ENCODE measurements at places on chromosomes 1 and 21.

DNA sequence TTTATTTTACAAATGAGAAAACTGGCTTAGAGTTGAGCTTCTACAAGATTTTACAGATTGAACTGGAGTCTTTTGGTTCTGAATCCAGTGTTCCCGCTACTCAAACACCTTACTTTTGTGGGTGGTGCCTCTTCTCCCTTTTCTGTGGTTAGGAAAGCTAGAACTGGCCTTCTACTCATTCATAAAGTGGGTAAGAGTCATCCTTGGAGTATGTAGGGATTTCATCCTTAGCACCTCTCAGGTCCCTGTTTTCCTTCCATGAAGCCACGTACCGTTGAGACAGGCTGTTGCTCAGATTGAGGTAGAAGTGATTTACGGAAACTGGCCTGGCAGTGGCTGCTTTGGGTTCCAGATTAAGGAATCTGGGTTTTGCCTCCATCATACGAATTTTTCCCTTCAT, 35.8 kb downstream of the WNT4 start:
- no peak for DNase-seq

DNA sequence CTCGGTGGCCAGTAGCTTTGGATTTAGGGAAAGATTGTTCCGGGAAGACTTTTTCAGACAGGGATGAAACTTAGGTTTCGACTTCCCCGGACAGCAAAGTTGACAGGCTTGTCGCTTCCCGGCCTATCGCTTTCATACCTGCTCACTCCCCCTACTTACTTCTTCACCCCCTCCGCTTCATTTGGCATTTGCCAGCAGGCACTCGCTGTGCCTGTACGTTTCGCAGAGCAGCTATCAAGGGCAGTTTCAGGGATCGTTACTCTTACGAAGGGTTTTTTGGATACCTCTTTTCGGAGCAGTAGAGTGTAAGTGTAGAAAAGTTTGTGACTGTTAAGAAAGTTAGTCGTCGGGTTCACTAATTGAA, 393 bp downstream of the BLZF1 start:
- no peak for DNase-seq

- no peak for DNase-seq
These were observed 95.9 kb upstream of the CCDC190 start for GRCh38 chr1:162956922-162957321.

DNA sequence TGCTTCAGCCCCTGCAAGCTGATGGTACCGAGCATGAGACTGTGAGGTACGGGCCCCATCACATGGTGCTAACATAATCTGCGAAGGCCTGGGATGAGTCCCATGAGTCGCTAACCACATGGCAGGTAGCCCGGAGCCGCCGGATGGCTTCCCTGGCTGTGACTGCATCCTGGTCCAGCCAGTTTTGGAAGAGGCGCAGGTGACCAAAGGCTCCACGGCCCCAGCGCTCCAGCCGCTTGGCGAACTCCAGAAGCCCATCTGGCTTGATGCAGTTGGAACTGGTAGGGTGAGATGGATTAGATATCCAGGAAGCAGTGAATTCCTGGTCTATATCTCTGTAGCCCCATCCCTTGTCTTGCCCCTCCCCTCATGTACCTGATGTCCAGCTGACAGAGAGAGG, 24.6 kb downstream of the LRRC41 start:
- no peak for DNase-seq

DNA sequence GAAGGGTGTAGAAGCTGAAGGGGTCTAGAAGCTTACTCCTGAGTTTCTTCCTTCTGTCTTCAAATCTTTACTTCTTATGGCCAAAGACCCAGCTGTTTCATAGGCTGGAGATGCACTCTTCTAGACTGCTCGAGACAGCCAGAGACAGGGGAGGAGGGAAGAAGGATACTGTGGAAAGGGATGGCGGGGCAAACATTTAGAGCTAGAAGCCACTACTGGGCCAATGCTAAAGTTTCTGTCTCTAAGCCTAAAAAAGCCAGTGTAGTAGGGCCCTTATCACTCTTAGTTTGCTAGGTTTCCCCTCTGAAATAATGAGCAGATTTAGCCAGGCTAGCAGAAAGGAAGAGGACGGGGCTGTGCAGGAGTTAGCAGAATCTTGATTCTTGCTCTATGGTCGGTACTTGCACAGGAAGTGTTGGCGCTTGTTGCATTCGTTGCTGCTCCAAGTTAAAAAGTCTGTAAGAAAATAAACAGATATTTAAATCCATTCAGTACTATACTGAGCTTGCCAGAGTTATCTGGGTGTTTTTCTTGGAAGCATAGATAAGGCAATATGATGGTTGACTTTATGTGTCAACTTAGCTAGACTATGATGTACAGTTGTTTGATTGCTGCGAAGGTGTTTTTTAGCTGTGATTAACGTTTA, 16.9 kb downstream of the REG4 start:
- DNase-seq, result no peak

DNA sequence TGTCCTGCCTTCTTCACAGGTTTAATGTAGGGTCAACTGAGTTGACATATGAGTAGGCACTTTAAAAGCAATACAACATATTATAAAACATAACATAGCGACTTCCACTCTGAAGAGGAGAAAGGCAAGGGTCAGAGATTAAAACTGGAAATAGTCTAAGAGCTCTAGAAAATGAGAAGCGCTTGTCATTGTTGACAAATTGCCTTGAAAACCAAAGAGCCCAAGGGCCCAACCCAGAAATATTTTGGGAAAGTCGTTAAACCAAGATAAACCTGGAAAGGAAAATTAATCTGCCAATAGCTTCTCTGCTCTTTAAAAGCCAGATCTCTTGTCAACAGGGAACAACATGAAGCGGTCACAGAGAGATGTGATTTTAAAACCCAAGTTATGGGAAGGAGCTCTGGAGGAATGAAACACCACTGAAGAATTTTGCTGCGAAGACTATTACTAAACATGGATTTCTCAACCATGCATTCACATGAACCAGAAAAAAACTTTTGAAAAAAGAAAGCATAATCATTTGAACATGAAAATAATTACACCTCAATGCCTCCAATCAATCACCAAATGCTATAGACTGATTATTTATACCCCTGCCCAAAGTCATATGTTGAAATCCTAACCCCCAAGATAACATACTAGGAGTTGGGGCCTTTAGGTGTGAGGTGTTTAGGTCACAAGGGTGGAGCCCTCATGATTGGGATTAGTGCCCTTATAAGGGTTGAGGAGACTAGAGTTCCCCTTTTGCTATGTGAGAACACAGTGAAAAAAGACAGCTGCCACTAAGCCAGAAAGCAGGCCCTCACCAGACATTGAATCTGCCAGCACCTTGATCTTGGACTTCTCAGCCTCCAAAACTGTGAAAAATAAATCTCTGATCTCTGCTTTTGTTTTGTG, 33.0 kb upstream of the MTF1 start:
- no peak for DNase-seq

- DNase-seq, result no peak
These were observed 17.3 kb downstream of the RIMS3 start for GRCh38 chr1:40648200-40648599.

DNA sequence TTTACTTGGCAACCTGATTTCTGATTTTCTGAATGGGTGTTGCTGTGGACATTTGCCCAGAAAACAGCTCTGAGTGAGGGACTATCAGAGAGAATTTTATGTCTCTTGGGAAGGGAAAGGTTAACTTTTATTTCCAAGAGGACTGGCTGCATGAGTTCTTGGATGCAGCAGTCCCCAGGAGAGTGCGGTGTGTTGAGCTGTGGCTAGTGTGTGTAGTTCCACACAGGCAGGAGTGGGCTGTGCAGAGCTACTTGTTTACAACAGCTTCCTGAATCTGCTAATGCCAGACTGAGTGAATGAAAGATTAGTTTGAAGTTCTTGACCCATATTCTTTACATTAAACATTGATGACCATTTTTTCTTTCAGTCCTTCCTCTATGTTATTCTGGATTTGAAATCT, 41.0 kb upstream of the APOBEC4 start:
- no peak for DNase-seq

GRCh38 chr1:18201997-18202719, 94.6 kb downstream of the IGSF21 start:
- DNase-seq, result no peak

DNA sequence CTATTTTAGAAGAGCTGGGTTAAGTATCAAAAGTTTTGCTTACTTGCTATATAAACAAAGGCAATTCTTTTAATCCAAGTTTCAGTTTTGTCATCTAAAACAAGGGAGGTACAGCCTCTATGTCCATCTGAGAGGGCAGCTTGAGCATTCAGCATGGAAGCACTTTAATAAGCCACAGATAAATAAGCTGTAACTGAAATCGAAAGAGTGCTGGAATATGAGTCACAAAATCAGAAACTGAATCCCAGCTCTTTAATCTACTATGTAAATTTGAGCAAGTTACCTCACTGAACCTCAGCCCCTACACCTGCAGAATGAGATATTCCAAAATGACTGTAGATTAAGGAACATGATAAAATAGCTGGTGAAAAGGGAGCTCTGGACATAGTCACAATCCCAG, 80.0 kb upstream of the HP1BP3 start:
- DNase-seq, result no peak

GRCh38 chr1:159341736-159342135, 39.6 kb downstream of the FCER1A start:
- no peak for DNase-seq

DNA sequence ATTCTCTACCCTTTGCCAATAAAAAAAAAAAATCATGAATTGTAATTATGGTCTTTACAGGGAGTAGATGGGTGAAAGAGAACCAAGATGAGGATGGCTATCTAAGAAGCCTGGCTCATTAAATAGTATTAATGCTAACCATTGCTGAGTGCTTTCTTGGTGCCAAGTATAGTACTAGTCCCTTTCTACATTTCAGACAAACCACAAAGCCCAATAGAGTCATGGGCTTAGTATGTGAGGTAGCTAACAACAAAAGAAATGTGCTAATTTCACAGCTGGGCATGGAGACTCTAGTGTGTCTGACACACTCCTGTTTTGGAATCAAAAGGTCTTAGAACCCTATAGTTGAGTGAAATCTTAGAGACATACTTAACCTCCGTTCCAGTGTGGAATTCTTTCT, 84.5 kb upstream of the ESRRG start:
- DNase-seq, result no peak

DNA sequence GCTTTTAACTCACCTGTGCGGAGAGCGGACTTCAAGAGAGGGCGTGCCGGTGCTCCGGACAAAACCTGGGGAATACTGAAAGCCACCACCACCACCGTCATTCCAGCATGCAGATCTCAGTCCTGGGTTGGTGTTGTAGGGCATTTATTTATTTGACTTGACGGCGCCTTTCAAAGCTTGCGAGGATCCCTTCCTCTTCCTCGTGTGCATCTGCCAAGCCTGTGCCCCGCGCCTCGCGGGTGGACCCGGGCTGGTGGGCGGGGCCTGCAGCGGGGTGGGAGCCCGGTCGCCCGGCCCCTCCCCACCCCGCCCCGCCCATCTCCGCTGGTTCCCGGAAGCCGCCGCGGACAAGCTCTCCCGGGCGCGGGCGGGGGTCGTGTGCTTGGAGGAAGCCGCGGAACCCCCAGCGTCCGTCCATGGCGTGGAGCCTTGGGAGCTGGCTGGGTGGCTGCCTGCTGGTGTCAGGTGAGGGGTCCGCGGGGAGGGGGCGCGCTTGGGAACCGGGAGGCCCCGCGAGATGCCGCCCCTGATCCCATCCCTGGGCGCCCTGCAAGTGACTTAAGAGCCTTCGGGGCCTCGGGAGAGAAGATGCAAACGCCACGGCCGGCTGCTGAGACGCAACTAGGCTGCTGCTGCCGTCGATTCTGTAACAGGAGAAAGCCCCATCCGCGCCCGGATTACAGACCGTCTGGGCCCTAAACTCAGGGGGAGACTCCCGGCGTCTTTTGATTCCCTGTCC, at the start of gene IL10RB:
Gene IL10RB, plus strand, starts transcription at position 318 of the 739 bp plus-strand sequence. Its CDS starts 99 bp downstream, at position 417.
- no peak for DNase-seq

GRCh38 chr1:59833991-59834390, 19.2 kb downstream of the HOOK1 start:
- DNase-seq, result no peak

- no peak for DNase-seq
These were observed 30.8 kb downstream of the POU2F1 start for GRCh38 chr1:167251472-167251871.

- DNase-seq, result no peak
These were observed 74.8 kb downstream of the HLCS start for GRCh38 chr21:36891692-36892091.

- no peak for DNase-seq
These were observed 21.2 kb downstream of the SLC30A10 start for GRCh38 chr1:219906924-219907771.

DNA sequence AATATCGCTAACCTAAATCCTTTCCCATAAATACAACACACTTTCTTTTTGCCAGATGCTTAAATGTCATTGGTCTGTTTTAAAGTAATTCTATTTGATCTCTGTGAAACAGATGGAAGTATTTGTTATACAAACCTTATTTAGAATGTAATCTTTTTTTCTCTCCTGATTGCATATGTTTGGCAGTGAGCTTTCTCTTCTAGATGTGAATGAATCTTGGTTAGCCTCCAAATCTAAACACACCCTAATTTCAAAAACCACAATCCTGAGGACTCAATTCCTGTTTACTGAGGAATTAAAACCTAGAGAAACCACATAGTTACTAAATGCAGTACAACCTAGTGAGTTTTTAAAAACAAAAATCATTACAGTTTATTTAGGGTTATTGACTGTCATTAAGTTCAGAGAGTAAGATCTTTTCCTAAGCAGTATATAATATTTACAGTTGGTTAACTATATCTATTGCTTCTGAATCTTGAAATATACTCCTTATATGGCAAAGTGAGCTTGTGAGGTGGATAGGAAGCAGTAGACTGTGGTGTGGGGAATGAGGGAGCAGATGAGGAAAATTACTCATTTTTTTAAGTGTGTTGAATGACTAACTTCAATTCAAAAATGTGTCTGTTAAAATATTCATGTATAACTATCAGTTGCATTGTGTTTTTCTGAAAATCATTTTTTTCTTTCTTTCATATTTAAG, 218.7 kb downstream of the FMN2 start:
- peak; percentile 77 for DNase-seq

DNA sequence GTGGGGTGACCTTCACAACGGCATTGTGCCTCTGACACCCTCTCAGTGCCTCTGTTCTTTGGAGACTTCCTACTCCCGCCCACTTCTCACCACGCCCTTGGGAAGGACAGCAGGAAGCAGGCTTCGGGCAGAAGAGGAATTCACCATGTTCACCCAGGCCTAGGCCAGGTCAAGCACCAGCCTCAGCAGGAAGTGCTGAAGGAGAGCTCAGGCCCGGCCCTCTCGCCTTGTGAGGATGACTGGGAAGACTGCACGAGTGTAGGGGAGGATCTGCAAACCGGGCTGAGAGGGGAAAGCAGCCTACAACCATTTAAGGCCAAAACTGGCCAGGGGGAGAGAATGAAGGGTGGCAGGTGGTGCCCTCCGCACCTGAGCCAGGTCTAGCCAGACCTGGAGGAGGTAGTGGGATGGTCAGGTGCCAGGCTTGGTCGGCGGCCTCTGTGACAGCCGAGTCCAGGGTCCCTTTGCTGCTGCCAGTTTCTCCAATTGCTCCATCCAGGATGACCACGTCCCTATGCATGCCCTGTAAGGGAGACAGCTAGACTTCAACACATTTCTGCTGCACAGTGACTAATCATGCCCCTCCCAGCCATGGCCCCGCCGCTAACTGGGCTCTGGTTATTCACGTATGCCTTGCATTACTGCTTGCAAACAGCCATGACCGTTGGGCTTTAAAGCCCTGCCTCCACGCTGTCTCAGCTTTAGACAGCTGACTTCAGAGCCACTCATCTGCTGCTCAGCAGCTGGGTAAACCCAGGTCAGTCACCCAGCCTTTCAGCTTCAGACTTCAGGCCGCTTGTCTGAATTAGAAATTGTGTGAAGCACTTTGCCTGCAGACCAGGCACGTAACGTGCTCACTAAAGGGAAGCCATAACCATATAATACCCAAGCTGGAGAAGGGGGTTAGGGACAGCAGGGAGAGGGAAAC, 8.9 kb downstream of the MRTO4 start:
- peak; percentile 38 for DNase-seq
